ENCODE measurements at places on chromosomes 7 and 10.
A peak's percentile ranks its signal among the peaks of the same experiment; 100 is the strongest.

DNA sequence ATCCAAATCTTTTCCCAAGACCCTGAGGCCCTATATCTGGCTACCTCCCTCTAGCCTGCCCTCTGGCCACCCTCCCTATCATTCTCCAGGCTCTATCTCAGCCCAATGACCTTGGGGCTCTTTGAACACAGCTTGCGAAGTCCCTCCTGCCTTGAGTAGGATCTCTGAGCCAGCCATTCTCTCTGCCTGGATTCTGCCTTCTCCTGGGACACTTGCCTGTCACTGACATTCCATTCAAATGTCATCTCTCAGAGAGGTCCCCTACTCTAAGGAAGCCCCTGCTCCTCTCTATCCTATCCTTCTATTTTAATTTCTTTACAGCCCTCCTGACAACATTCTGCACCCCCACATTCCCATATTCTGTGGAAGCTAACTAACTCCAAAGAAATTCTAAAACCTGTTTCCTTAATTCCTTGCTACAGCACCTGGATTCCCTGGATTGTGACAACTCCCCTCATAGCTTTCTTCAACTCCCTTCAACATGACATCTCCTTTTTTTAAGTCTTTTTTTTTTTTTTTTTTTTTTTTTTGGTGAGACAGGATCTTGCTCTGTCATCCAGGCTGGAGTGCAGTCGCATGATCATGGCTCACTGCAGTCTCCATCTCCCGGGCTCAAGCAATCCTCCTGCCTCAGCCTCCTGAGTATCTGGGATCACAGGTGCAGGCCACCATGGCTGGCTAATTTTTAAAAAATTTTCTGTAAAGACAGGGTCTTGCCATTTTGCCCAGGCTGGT is 81.0 kb upstream of the ASAH2 start:
- DNase-seq: no peak

GRCh38 chr10:129973674-129974059 is 9.6 kb upstream of the EBF3 start:
- DNase-seq: no peak

GRCh38 chr10:99450156-99450555 is 19.7 kb upstream of the GOT1 start:
- no peak for DNase-seq

- DNase-seq: no peak
These were observed 130.8 kb downstream of the PAXIP1 start for GRCh38 chr7:154871928-154872750.

DNA sequence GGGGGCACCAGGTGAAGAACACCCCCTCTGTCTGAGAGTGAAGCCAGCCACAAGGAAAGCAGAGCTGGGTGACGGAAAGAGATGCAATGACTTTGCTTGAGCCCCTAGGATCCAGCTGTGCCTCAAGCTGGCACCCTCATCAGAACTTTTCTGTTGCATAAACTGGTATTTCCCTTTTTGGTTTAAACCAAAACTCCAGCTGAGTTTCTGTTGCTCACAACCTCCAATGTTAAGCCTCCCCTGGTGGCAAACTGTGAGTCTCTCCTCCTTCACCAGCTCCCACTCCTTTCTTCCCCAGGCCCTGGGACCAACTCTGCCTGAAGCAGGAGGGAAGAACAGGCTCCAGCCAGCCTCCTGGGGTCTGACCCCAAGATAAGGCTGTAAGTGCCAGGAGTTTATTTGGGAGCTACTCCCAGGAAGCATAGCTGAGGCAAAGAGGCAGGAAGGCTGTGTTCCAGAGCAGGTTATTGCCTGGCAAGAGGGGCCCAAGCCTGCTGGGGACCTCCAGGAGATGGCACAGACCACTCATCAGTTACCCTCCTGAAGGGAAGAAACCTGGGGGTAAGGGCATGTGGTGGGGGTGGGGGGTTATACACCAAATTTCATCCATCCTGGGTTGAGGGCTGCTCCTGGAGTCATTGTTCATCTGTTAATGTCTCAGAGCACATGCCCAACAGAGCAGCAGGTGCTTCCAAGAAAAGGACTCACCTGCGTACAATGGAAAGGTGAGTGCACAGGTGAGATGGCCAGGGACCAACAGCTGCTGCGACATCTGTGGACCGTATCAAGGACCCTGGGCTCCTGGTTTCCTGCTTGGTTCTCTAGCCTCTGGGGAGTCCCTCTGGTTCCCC is 73.3 kb upstream of the NANOS1 start:
- DNase-seq: no peak

DNA sequence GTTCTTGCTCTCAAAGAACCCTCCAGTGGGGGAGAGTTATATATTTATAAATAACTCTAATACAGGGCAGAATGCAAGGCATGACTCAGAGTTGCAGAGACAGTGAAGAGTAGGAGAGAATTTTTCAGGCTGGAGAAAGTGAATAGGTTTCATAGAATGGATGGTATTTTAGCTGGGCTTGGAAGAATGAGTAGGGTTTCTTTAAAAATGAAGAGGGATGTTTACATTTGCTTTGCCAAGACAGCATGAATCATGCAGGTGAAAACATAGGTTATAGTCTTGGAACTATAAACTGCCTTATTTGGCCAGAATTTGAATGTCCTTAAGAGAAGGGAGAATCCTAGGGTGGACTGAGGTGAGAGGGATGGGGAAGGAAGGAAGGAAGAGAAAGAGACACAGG is 124.8 kb downstream of the CPED1 start:
- no peak for DNase-seq

DNA sequence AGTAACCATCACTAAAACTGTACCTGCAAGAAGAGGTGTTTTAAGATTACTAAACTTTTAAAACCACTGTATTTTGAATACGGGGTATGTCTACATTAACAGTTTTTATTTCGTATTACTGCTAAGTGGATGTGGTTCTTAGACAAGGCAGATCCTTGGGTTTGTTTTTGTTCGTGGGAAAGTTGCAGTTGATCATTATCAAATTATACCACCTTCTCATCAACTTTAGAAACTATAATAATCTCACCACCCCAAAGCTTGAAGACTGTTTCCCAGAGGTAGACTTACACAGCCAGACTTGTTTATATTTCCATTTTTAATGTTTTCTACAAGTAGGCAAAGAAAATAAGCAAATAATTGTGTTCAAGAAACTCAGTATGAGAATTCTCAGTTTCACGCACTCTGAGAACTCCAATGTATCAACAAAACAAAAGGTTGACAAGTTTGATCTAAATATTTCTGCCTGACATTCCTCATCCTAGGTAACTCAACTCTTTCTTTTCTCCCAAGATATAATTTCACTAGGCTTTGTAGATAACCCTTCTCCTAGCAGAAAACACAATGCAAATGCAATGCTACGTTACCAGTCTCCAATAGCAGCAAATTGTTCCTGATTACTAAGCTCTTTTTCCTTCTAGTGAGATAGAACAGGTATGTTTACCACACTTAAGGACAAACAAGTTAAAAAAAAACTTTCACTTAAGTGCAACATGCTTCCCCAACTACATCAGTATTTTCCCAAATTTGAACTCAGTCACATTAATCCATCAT is 36.0 kb downstream of the IGF2BP3 start:
- no peak for DNase-seq

DNA sequence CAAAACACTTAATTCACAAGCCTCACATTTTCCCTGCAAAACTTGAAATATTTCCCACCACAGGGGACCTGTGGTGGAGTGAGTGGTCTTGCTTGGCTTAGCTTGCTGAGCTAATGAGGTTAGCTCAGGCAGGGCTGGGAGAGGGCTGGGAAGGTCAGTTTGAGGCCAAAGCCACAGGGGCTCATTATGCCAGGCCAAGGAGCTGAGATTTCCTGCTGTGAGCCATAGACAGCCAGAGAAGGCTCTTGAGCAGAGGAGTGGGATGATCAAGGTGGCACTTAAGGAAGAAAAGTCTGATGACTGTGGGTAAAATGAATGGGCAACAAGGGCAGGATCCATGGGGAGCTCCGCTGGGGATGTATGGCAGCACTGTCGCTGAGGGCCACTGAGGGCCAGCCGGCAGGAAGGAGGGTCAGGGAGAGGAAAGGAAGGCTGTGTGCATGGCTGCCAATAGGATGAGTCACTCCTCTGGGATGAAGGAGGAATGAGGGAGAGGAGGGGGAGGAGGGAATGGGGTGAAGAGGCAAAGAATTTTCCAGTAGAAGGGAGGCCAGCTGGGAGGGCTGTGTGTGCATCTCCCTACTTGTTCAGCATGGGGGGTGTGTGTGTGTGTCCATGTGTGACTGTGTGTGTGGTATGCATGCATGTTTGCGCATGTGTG is 18.7 kb upstream of the ZNF488 start:
- no peak for DNase-seq

- no peak for DNase-seq
These were observed 5.7 kb downstream of the RARRES2 start for GRCh38 chr7:150335774-150336112.

GRCh38 chr10:47332946-47333345 is 10.7 kb downstream of the GDF2 start:
- no peak for DNase-seq

GRCh38 chr7:45683556-45684148 is 109.5 kb downstream of the ADCY1 start:
- no peak for DNase-seq

DNA sequence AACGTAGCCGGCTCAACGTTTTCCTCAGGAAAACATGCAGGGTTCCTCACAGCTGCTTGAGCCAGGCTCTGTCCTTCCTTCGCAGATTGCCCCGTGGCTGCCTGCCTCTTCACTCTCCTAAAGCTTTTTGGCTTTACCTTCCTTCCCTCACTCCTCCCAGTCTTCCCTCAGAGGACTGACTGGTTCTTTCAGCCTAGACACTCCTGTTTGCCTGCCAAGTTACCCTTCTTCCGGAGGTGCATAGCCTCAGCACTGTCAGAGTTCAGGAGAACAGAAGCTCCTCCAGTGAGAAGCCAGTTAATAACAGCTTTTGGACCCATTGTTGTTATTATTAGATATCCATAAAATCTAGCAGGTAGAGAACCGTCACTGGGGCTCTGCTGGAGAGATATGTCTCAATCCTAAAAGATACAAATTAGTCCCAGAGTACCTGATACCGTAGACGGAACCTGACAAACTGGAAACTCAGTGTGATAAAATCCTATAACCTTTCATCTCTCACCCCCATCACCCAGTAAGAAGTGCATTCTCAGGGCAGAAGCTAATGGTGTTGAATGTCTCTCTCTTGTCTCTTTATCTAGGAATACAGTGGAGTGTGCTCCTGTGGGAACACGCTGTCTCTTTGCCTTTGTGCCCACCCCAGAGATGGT is 79.6 kb downstream of the SND1 start:
- DNase-seq: no peak

GRCh38 chr10:88527245-88527644 is 55.9 kb downstream of the RNLS start:
- no peak for DNase-seq

DNA sequence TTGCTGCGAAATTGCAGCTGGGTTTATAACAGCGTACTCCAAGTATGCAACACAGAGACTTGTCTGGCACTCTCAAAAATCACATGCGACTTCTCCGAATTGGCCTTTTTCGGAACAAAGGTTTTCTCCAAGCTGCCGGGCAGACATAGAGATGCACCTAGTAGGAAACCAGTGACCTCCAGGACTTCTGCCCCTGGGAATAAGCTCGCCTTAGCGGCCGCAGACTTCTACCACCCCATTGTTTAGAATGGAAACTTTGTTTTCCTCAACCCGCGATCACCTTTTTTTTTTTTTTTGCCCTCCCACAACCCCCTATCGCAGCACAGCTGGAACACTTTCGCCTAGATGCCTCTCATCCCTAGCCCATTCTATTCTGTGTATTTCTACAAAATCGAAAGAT is 4.9 kb upstream of the HOXA10 start:
- no peak for DNase-seq

- DNase-seq: peak; percentile 76
These were observed 2.1 kb downstream of the CAMK2G start for GRCh38 chr10:73872190-73872710.

GRCh38 chr10:102814873-102815661 is 22.1 kb downstream of the CYP17A1 start:
- no peak for DNase-seq

GRCh38 chr10:113430634-113431397 is 122.0 kb upstream of the HABP2 start:
- no peak for DNase-seq

- no peak for DNase-seq
These were observed 148.6 kb downstream of the ELFN1 start for GRCh38 chr7:1818575-1819258.

DNA sequence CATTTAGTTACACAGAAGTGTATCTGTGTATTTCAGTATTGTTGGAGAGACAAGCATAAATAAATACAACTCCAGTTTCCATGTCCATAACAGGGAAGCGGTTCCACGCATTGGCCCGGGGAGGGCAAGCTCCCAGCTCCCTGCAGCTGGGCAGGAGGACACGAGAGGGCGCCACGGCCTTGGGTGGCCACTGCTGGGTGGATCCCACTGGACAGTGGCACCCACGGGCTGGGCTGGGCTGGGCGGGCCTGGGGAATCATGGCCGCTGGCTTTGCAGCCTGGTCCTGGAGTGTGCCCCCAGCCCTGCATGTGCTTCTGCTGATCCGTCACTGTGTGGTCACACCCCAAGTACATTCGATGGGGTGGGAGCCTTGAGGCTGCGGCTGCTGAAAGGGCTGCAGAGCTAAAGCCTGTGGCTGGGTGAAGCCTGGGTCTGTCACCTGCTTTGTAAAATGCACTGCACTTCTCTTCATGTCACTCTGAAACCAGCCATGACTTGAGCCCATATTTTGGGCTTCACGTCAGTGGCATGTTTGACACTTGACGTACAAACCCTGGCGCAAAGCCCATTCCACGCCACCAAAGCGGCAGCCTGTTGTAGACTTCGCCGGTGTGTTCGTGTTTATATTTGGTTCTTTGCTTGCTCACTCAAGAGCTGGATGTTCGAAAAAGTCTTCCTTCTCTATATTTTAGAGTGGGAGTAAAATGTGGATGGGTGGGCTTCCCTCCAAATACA is 27.5 kb downstream of the LRRC27 start:
- no peak for DNase-seq

- no peak for DNase-seq
These were observed 14.0 kb downstream of the ARL4A start for GRCh38 chr7:12701433-12701832.

GRCh38 chr7:45920502-45921380 is at the start of gene IGFBP3:
IGFBP3 (minus strand) TSS chr7:45921272; CDS start chr7:45921140, 132 bp downstream.
- DNase-seq: peak; percentile 51

- DNase-seq: no peak
These were observed at the start of gene VENTX for GRCh38 chr10:133237588-133238465. VENTX (plus strand) TSS chr10:133237855; CDS start chr10:133237915, 60 bp downstream.

Data from SK-N-DZ (cell line).